ENCODE measurements at places on chromosomes 13 and 19.
A peak's percentile ranks its signal among the peaks of the same experiment; 100 is the strongest.

GRCh38 chr13:77544758-77545338, 9.3 kb downstream of the SCEL start:
- DNase-seq: peak; percentile 19

DNA sequence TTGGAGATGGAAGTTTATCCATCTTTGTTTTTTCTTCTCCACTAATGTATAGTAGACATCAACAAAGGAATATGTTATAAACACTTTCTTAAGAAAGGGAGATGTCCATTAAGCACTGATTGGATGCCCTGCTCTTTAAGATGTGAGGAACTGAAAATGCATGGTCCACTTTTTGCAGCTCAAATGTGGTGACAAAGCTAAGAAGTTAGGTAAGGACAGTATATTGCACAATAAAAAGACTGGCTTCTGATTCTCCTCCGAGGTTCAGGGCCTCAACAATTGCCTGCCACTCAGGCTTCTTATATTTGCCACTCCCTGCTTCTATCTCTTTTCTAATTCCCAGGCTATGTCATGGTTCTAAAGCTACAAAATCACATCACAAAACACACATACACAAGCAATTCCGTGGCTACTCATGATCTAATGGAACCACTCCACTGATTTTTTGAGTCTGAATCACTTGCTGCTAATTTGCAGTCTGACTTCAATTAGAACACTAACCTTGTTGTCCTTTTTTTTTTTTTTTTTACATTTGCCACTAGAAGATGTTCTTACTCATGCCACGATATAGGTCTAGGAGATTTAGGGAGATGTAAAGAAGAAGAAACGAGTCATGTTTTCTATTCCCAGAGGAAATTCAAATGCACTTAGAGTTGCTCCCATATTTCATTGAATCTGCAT, 29.6 kb upstream of the TNFSF11 start:
- no peak for DNase-seq

GRCh38 chr19:57262044-57262443, 18.2 kb upstream of the ZNF460 start:
- DNase-seq: no peak

DNA sequence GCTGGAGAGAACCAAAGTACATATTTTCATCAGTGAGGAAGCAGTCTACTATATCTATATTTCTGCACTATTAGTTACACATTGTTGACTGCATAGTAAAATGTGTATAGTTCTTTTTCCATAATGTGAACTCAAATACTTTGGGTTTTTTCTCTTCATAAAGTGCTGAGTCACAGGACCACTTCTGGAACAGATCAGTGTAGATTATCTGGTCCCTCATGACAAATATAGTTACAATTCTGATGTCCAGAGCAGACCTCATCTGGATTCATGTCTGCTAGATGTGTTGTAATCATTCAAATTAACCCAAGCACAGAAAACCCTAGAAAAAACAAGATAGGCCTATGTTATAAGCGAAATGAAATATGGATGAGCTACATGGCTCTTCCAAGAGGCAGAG, 171.4 kb downstream of the SUCLA2 start:
- no peak for DNase-seq

DNA sequence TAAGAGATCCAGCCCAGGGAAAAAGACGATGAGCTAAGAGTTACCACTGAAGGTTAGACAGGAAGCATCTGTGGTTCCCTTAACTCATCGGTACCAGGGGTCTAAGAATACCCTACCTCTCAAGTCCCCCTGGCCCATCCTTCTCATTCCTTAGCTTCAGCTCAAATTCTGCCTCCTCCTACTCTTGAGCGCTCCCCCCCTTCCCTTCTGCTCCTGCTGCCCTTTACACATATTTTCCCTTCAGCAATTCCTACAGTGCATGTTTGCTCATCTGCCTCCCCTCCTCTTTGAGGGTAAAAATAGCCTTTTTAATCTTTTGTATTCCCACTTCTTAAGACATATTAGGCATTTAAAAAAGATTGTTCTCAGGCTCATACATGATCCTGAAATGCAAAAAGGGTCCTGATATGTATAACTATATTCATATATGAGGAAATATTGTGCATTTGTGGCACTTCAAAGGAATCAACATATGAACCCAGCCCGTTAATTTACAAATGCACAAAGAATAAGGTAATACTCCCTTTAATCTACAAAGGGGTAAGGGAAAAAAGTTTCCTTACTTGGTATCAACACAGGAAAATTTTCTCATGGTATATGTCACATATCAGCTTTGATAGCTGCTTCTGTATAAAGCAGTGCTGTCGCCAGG, 33.1 kb downstream of the LNX2 start:
- no peak for DNase-seq

DNA sequence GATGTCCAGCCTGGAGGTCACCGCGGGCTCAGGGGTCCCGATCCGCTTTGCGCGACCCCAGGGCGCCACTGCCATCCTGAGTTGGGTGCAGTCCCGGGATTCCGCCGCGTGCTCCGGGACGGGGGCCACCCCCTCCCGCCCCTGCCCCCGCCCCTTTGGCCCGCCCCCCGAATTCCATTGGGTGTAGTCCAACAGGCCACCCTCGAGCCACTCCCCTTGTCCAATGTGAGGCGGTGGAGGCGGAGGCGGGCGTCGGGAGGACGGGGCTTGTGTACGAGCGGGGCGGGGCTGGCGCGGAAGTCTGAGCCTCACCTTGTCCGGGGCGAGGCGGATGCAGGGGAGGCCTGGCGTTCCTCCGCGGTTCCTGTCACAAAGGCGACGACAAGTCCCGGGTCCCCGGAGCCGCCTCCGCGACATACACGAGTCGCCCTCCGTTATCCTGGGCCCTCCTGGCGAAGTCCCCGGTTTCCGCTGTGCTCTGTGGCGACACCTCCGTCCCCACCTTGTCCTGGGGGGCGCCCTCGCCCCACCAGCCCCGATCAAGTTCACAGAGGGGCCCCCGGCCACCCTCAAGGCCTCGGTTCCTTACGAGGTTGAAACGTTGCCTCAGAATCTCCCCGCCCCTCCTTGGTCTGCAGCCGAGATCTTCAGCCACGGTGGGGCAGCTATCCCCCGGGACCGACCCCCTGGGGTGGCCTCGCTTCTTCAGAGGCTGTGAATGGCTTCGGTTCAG, 1.2 kb downstream of the LDLR start:
- DNase-seq: peak; percentile 99

- DNase-seq: no peak
These were observed 32.8 kb downstream of the TNFSF13B start for GRCh38 chr13:108302279-108302678.

DNA sequence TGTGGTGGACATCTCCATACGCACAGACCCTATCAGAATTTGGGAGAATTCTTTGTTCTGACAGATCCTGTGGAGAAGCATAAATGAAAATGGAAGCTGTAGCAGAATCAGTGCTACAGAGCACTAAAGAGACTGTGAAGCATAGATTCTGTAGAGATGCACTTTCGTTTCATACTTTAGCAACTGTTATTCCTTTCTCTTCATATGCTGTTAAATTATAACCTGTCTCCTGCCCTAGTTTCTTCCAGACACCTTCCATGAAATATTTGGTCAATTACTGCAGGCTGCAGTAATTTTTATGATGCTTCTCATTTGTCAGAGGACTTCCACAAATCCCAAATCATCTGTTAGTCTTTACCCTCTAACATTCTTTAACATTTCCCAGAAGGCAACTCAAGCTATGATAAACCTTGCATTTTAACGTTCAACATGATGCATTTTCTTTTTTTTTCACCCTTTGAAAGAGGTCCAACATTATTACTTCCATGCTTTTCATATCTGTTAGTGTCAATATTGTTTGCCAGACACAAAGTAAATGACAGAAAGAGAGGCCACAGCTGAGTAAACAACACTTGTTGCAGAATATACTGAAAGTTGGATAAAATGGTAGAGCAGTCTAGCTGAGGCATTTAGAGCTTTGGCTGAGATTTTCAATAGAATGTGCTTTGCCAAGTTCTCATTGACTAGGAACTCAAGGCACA, 412.7 kb downstream of the LMO7 start:
- DNase-seq: no peak

DNA sequence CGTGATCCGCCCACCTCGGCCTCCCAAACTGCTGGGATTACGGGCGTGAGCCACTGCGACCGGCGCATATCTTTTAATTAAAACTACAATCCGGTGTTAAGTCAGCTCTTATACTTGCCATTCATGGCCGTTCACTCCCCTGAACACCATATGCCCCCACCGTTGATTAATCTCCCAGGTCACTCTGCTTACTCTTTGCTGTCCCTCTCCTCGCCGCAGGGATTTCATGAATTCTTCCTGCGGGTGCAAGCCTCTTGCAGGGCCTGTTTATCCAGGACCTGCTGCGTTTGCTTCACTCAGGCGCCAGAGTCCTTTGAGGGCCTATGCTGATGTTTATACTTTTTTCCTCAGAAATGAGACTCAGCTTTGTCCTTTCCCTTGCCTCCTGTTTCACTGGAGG, 996 bp downstream of the ERVV-2 start:
- DNase-seq: no peak

DNA sequence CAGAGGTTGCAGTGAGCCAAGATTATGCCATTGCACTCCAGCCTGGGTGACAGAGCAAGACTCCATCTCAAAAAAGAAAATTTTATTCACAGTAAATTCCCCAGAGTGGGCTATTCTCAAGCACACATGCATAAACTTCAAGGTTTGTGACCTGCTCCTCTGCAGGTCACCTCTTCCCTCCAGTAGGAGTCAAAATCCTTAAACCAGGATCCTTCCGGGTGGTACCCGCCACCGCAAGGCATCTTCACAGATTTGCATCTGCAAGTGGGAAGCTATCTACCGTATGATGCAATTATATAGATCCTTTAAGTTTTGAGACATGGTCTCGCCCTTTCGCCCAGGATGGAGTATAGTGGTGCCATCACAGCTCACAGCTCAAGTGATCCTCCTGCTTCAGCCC, 3.0 kb upstream of the ECH1 start:
- no peak for DNase-seq

- no peak for DNase-seq
These were observed 169.9 kb downstream of the USP12 start for GRCh38 chr13:27001705-27002104.

DNA sequence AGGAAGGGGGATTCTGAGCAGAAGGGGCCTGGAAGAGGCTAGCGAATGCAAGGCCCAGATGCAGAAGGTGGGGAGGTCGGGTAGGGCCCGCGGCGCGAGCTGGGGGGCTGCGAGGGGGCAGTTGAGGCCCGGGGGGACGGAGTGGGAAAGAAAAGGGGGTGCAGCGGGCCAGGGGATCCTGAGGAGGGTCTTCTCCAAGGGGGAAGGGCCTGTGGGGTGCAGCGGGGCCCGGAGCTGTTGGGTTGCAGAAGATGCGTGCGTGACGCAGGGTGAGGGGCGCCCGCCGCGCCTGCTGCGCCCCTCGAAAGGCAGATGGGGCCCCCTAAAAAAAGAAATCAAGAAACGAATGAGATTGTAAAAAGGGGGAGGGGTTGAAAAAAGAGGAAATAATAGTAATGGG, 313 bp downstream of the ZNF541 start:
- DNase-seq: no peak

DNA sequence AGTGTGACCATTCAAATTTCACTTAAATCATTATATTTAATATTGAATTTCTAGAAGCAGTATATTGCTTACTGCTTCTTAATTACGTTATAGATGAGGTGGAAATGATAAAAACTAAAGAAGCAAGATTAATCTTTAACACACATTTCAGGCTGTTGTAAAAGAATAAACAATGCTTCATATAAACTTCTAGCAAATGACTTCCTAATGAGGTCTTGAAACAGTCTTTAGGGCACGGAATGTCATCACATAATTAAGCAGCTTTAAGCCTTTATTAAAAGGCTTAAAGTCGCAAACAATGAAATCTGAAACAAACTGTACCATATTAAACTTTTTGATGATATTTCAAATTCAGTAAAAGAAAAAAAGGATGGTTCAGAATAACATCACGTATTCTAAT, 1.9 kb downstream of the SLITRK6 start:
- DNase-seq: no peak

- no peak for DNase-seq
These were observed 67.7 kb upstream of the TEX29 start for GRCh38 chr13:111252446-111253364.

GRCh38 chr13:50923272-50923671, 13.7 kb downstream of the RNASEH2B start:
- no peak for DNase-seq

GRCh38 chr13:36431204-36432105, 840 bp upstream of the CCNA1 start:
- DNase-seq: no peak

GRCh38 chr19:43555185-43555770, 20.0 kb downstream of the XRCC1 start:
- peak; percentile 80 for DNase-seq

DNA sequence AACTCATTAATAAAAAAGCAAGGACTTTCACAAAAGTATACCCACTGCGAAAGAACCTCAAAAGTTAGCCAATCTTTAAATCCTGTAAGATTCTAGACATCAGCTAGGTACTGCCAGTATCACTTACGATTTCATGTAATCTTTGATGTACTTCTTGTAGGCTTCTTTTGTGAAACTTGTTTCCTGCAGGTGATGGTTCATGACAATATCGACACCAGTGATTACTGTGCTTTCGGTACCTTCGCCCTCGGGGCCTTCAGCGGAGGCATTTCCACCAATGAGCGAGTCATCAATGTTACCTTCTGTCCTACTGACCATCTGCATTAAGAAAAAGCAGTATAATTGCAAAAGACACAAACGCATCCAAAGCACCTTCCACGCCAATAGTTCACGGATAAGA, 1.1 kb downstream of the TPT1 start:
- DNase-seq: peak; percentile 46

DNA sequence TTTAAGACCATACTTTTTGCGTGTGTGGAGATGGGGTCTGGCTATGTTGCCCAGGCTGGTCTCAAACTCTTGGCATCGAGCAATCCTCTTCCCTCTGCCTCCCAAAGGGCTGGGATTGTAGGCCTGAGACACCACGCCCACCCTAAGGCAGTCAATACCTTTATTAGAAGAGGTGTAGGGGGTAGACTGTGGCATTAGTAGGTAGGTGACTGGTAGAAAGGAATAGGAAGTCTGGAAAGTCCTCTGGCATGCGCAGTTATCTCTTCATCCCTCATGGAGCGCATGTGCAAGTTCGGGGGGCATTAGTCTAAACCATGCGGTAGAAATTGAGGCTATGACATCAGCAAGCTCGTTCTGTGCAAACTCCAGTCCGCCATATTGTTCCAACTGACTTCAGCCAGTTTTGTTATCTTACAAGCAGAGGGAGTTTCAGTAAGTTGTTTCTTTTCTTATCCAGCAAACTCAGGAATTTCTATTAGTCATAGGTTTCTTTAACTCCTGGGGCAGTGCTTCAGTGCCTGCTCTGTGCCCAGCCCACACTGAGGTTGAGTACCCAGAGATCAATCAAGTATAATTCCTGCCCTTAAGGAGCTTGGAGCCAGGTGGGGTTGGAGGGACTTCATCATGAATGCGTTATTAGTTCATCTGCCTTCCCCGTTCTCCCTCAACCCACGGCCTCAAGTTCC, 7.3 kb upstream of the RANBP3 start:
- DNase-seq: no peak

GRCh38 chr19:15671891-15672579, 852 bp upstream of the CYP4F12 start:
- DNase-seq: no peak

Measured in GM12865 (cell line).